ENCODE measurements at places on chromosomes 2 and 18. TPM values are rescaled to one million over a fixed set of nuclear protein-coding genes. Genes with fewer than 3 reads are reported as not detected.
A peak's percentile ranks its signal among the peaks of the same experiment; 100 is the strongest.

Gene VIT
- total RNA-seq: 6.3 TPM

Gene FSIP2
- total RNA-seq: 1.1 TPM

Gene FAM237A
- 1.3 TPM for total RNA-seq

Gene KRTCAP3
- not detected for total RNA-seq

Gene FEV
- total RNA-seq: not detected

Gene PROC
- not detected for total RNA-seq

Gene MBD2
- total RNA-seq: 38.7 TPM

Gene PROKR1
- not detected for total RNA-seq

DNA sequence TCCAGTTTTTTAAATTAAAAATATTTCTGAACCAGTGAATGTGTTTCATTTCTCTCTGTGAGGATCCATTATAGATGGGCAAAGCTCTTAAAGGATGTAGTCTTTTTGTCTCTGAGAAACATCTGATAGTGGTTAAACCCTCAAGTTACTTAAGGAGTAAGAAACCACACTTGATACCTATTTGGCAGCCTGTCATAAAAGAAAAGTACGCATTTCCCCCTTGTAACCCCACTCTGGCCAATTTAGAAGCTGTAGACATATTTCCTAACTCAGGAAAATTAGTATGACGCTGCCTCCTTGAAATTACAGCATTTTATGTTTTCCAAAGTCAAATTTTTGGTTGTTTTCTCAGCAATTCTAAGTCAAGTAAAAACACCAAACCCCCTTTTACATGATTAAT lies 2.0 kb downstream of the STAT4 start:
- no peak for DNase-seq

GRCh38 chr18:36708366-36708765 lies 120.4 kb downstream of the TPGS2 start:
- DNase-seq: no peak

- DNase-seq: no peak
Measured at GRCh38 chr2:177178797-177179196, 33.8 kb upstream of the HNRNPA3 start.

GRCh38 chr2:43158259-43158880 lies 68.0 kb downstream of the ZFP36L2 start:
- peak; percentile 58 for DNase-seq

DNA sequence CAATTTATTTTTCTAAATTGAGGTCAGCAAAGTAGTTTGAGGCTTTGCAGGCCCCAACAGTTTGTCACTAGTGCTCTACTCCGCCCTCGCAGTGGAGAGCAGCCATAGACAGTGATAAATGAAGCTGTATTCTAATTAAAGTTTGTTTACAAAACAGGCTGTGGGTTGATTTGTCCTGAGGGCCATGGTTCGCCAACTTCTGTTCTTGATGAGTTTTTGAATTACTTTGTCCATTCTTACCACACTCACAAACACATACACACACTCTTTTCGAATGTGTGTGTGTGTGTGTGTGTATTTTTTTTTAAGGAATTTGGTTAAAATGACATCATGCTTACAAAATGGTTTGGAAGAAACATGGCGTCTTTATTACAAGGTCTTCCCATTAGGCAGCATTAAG lies 68.6 kb downstream of the MTCL1 start:
- DNase-seq: no peak

DNA sequence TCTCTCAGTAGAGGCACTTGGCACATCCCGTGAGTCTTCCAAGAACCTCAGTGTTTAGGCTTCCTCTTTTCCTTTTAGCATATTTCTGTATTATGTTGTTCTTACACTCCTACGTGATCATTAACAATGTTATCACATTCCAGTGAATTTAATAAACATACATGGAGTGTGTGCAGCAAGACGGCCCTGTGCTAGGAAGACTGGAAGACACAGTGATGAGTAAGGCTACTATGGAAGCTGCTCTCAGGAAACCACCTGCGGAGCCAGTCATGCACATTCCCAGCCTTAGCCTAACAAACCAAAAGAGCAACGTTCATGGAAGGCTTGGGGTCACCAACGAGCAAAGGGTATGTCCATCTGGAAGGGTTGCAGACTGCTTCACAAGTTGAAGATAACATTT lies 103.4 kb downstream of the ETAA1 start:
- no peak for DNase-seq

DNA sequence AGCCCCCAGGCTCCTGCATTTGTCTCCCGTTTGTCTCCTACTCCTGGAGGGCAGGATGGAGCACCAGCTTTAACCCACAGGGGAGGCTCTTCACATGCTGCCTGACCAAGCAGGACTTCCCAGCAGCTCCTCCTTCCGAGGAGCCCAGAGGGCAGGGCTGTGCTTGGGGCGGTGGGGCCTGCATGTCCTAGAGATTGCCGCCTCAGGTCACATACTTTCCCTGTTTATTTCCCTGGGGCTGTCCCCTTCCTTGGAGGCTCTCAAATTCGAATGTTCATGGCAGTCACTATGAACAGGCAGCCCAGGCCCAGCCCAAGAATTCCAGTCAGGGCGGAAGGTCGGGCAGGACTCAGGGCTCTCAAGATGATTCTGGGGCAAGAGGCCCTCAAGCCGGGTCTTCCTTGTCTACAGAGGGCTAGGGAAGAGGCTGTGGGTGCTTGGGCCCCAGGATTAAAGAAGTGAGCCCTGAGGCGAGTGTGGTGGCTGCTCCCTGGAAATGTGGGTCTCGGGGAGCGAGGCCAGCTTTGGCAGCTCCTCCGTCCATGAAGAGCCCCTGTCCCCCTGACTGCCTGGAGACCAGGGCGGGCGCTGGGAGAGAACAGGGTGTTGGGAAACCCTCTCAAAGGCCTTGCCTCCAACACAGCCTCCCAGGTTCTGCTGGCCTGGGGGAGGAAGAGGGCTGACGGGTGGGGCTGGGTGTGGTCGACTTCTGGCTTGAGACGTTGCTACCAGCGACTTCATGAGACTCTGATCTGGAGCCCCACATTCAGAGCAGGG lies 48.9 kb upstream of the HPCAL1 start:
- no peak for DNase-seq

DNA sequence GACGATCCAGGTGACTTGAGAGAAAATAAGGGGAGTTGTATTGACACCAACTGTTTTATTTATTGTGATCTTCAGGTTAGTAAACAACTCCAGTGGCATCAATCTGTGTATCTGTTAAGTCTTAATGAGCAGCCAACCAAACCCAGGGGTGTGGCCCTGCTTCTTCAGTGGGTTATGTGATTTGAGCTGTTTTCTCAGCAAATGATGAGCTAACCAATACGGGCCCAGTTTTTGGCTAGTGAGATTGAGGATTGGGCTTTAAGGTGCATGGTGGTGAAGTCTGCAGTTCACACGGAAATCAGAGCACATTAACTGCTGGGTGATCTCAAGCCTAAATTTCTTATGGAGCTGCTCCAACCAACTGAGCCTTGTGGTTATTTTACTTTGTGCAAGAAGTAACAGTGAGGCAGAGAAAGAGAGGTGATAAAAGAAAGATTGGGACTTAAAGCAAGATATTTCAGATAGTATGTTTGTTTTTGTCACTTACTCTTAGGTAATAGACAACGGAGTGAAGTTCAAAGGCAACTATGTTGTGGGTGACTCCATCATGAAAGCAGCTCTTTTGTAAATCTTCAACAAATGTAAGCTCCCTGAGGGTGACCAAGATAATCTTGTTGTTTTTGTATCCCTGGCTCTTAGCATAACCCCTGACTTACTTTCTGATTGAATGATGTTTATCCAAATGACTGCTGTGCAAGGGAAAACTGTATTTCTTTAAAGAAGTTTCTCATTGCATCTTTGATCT lies 2.4 kb downstream of the MTCL1 start:
- DNase-seq: no peak

- DNase-seq: no peak
Measured at GRCh38 chr18:62418258-62418657, 93.1 kb downstream of the TNFRSF11A start.

- no peak for DNase-seq
Measured at GRCh38 chr2:133271105-133271504, 297.2 kb downstream of the NCKAP5 start.

DNA sequence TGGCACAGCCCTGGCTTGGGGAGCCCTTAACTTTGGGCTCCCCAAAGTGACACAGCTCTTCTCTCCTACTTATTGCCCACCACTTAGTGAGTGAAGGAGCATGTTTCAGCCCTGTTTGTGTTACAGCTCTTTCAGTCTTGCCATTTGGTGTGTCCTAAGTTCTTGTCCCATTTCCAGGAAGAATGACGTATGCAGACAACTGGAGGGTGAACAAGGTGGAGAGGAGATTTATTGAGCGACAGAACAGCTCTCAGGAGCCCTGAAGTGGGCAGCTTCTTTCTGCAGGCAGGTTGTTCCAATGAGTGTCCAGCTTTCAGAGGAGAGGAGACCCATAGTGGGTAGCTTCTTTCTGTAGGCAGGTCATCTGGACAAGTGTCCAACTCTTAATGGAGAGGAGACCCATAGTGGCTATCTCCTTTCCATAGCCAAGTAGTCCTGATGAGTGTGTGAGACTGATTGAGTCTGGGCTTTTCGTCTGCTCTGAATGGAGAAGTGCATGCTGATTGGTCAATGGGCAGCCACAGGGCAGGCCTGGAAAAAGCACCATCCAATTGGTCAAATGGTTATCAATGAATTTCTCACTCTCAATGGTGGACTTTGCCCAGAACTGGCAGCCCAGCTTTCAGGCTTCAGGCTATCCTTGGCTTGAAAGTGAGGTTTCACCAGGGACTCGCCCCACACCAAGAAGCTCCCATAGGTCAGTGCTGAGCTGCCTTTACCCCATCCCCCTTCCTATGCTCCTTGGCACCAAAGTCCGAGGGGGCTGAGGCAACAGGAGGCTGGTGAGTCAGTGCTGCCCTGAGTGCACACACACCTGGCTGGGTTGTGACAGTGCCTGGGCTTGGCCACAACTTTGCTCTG lies 688.2 kb downstream of the NYAP2 start:
- no peak for DNase-seq

DNA sequence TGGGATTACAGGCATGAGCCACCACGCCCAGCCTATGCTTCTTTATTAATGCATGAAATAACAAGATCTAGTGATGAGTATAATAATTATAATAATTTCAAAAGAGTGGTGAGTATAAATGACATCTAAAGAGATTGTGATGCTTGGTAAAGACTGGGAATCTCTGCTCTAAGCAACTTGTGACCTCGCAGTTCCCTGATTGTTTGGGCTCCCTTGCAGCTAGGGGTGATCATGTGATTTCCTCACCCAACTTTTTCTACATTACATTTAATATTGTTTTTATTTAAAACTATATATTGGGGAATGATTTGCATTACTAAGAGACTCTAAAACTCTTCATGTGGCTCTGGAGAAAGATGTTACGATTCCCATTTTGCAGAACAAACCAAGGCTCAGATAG lies 4.1 kb upstream of the PPM1B start:
- no peak for DNase-seq

- no peak for DNase-seq
Measured at GRCh38 chr2:192487636-192488035, 292.9 kb upstream of the TMEFF2 start.

DNA sequence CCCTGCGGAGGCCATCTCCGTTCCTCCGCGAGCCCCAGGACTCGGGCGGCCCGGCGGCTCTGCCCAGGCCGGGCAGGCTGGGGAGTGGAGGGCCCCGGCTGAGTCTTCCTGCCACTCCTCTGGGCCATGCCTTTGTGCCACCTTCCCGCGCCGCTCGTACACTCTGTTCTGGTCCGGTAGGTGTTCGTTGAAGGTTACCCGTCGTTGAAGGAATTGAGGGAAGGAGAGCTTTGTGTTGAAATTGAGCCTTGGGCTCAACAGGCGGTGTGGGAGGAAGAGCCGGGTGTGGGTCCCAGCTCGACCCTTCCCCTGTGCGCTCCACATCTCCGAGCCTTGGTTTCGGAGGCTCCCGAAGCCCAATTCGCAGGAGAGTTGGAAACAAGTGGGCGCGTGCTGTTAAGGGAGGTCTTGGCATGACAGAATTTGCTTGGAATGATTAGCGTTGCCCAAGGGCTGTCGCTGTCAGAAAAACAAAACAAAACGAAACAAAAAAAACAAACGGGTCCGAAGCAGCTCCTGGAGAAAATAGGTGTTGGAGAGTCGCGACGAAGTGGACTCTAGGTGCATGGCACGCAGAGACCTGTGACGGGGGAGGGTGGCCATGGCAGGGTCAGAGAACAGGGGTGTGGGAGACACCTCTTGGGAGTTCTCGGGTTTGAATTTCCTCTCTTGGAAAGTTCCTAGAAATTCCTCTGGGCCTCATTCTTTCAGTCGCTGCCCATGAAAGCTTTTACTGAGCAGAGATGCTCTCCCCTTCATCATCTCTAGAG lies 1.2 kb upstream of the MZT2A start:
- no peak for DNase-seq

GRCh38 chr2:241463276-241464135 lies 44.9 kb downstream of the STK25 start:
- no peak for DNase-seq

GRCh38 chr2:5145801-5146200 lies 546.4 kb upstream of the SOX11 start:
- no peak for DNase-seq

GRCh38 chr2:240567872-240568677 lies at the start of gene RNPEPL1:
TSS of gene RNPEPL1 (plus strand) at chr2:240568484. CDS start at chr2:240568587, 103 bp downstream.
- DNase-seq: peak; percentile 21

- no peak for DNase-seq
Measured at GRCh38 chr2:71556692-71557250, 103.4 kb downstream of the DYSF start.

DNA sequence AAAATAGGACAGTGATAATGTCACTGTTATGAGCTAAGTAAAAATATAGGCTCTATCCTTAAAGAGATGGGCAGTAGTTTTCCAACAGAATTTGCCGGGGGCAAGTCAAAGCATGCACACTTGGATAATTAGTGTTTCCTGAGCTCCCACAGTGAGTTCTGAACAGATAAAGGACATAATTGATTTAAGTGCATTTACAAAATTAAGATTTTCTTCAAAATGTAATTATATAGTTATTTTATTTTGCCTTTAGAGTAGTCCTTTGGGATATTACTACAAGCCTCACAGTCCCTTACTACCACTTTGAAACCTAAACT lies 107.6 kb downstream of the RAPGEF4 start:
- no peak for DNase-seq

DNA sequence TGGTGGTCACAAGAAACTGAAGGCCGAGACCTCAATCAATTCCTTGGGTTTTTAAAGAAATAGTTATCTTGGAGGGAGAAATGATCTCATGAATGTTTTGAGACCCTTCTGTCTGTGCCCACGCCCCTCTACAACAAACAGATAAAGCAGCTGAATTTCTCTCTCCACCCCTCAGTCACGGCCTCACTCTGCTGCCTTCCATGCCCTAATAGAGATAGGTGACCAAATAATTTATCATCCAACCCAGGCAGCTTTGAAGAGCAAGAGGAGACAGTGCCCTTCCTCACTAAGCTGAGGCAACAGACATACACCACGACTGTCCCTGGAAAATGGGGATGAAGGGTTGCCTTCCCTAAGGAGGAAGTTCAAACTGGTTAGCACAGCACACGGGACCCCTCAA lies 71.2 kb downstream of the LBH start:
- no peak for DNase-seq

All from heart right ventricle (tissue), 16 donors.